ENCODE measurements at places on chromosomes 11 and 22. TPM values are rescaled to one million over a fixed set of nuclear protein-coding genes. Genes with fewer than 3 reads are reported as not detected.

DNA sequence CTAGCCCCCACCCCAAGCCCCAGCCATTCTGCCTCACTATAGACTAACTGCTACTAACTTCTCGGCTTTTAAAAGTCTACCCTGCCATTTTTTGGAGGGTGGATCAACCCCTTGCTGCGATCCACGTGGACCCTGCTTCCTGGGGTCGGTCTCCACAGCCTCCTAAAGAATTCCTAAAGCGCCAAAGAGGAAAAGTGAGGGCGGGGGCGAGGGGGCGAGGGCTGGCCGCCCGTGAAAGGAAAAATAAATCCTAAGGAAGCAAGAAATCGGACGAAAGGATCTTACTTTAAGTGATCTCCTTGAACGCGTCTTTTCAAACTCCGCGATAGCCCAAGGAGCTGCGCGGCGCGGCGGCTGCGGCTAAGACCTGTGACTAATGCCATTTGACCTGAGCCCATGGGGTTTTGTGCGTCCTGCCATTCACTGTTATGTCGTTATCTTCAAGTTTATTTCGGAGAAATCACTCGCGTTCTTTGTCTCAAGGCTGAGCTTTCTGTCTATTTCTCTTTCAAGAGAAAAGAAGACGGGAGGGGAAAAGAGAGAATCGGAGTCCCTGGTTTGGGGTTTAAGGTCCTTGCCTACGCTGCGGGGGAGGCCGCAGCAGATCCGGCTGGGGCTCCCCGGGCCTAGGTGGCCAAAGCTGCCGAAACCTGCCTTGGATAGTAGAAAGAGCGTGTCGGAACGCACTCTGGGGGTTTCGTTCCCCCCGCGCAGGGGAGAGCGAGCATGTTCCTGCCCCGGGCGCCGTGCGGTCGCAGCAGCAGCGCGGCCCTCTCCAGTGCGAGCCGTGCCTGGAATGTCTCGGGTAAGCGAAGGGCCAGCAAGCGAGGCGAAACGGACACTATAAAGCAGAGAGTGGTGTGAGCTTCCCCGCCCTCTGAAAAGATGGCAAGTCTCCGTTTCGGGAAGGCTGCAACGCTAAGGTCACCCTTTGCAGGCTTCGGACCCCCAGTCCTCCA, 2.8 kb upstream of the DBX1 start:
- DNase-seq: no peak

DNA sequence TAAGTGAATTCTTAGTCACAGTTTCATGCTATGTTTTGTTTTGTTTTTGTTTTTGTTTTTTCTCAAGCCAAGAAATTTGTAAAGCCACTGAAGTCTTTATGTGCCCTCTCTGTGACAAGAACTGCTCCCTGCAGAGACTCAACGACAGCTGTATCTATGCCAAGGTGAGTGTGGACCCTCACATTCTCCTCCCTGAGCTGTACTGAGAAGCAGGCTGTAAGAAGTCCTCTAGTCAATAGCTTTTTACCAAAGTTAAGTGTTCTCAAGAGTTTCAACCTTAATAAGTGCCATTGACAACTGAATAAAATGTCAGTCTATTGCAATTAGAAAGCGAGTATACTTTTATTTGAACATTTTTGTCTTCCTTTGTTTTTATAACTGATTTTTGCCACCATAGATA, 18.9 kb downstream of the MUC15 start:
- DNase-seq: no peak

DNA sequence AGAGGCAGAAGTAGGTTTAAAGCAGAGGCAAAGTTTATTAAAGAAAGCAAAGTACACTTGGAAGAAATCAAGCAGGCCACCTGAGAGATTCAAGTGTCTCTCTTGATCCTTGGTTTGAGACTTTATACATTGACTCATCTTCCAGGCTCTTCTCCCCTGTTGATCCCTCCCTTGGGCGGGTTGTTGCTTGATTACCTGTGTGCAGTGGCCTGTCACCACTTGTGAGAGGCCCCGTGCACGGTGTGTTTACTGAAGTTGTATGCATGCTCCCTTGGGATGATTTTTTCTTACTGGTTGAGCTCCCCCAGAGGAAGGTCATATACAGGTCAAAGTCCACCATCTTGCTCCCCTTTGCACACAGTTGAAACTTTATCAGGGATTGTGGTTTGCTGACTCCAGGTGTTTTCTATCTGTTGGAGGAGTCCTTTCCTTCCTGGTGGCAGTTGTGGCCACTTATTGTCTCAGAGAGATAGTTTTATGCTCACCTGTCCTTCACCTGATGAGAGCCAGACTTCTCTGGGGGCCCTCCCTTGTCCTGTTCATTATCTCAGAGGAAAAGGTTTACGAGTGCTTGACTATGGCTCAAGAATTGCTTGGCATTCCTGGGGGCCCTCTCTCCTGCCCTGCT, 16.3 kb upstream of the RBMXL2 start:
- no peak for DNase-seq

Gene RASSF10
- not detected for polyA plus RNA-seq

Gene IGSF9B
- 0.05 TPM for polyA plus RNA-seq

Gene TTC28
- 5.6 TPM for polyA plus RNA-seq

GRCh38 chr11:73969991-73970800, 12.4 kb downstream of the UCP2 start:
- DNase-seq: no peak

DNA sequence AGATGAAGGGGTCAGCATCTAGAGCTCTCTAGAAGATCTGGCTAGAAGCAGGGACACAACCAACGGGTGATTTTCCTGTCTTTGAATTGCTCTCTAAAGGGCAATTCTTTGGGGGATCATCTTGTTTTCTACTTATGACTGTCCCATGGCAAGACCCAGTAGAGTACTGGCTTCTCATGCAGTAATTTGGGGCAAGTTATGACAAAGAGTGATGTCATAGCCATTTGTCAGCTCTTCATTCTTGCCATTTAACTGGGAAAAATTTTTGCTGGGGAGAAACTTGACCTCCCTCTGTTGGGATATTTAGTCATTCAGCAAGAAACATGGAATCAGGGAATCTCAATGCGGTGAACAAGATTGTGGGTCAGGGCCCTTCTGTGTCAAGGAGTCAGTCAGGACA, 80.4 kb downstream of the SLC1A2 start:
- no peak for DNase-seq

GRCh38 chr22:29319072-29319471, 3.6 kb upstream of the RASL10A start:
- no peak for DNase-seq

GRCh38 chr11:126113515-126113957, 50.9 kb upstream of the CDON start:
- peak; percentile 95 for DNase-seq

- no peak for DNase-seq
Observed at GRCh38 chr22:41243361-41243760, 2.6 kb upstream of the CHADL start.

Gene MPZL2
- polyA plus RNA-seq: not detected

Gene PHRF1
- 6.8 TPM for polyA plus RNA-seq

DNA sequence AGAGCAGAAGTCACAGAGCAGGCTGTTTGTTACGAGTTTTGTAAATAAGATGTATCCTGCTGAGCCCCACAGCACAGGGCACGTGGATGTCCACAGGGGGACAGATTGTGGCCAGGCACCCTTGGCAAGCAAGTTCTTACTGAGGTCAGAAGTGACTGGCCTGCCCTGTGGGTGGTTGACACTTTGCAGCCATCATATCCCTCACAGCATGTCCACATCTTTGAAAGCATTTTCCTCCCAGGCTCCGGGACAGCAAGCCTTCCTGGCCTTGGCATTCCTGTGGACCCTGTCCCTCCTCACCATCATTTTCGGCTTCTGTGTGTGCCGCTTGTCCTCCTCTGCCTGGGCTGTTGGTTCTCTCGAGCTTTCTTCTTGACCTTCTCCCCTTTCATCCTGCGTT, 189.5 kb downstream of the TBC1D22A start:
- no peak for DNase-seq

GRCh38 chr11:121310908-121311307, 18.3 kb downstream of the SC5D start:
- no peak for DNase-seq

Gene RAB39A
- not detected for polyA plus RNA-seq

Gene RBFOX2
- 221 TPM for polyA plus RNA-seq

DNA sequence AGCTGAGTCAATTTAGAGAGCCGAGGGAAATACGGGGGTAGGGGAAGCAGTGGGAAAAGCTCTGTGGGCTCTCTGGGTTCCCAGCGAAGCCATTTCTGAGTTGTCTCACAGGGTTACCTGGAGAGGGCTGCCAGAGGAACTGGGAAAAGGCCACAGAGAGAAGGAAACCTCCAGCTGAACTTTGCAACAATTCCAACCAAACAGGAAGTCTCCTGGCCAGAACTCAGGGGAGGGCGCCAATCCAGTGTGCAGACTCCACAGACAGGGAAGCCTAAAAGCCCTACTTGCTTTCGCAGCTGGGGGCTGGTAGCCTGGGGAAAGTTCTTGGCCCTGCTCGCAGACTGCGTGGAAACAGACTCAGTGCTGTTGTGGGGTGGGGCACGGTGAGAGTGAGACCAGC, 23.1 kb upstream of the GNAZ start:
- no peak for DNase-seq

DNA sequence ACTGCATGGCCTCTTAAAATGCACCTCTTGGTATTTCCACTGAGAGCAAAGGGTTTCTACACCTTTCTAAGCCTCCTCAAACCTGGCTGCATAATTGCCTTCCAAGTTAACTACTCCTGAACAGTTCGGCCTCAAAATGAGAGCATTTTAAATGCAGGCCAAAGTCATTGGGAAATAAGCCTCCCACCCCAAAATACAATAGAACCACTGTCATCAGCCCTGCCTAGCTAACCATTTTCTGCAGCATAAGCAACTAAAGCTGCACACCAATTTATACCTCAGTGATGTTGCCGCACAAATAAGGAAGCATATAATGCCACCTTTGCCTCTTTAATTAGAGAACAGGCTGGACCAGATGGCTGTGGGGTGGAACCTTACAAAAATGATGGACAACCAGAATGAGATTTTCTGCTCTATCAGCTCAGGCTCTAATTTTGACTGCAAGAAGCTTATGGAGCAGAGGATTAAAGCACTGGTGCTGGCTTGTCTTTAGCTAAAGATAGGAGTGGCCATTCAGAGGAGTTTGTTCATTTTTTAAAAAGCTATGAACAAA, 4.3 kb downstream of the TOB2 start:
- DNase-seq: no peak

- DNase-seq: no peak
Observed at GRCh38 chr22:36196254-36197064, 5.2 kb downstream of the APOL4 start.

Gene IPO7
- polyA plus RNA-seq: 76.9 TPM

GRCh38 chr22:17349172-17349571, 20.1 kb upstream of the CECR2 start:
- no peak for DNase-seq

Gene TMEM45B
- not detected for polyA plus RNA-seq

DNA sequence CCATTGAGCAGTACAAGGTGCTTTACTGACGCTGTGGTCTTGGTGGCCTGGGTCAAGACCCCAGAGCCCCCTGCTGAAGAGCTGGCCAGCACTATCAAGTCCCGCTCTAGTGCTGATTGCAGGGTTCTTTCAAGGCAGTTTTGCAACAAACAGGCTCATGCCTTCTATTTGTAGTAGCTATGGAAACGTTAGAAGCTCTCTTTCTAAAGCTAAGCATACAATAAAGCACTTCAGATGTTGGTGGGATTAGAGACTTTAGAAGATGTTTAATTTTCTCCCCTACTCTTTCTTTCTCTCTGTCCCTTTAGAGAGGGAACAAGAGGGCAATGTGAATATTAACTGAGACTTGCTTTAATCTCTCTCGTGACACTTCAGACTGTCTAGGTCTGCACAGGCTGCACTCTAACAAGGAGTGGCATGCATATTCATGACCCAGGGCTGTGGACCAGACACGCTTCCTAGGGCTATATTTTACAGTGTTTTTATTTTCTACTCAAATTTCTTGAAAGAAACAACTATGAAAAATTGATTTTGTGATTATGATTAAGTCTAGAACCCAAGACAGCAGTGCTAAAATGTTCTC, 138.6 kb downstream of the WNT7B start:
- no peak for DNase-seq

Gene DEUP1
- polyA plus RNA-seq: not detected

Gene SHISAL1
- polyA plus RNA-seq: 0.28 TPM

GRCh38 chr11:120335556-120335907, 681 bp upstream of the ARHGEF12 start:
- no peak for DNase-seq

DNA sequence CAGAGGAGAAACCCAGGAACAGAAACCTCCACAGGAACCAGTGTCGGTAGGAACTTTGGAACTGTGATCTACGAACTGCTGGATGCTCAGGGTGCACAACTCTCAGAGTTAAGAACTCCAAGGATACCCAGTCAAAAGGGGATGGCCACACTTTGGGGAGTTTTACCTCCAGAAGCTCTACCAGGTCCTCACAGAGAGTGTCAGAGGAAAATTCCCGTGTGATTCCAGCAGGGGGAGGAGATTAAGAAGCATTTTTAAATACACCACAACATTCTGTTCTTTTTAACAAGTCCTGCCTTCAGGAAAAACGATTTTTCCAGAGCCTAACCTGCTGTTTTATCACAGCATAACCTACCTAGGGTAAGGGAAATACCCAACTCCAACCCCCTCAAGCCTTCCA, 104.0 kb downstream of the SOX6 start:
- no peak for DNase-seq

Gene CPT1A
- polyA plus RNA-seq: 24.2 TPM

- DNase-seq: no peak
Observed at GRCh38 chr11:33774736-33775466, 581 bp upstream of the FBXO3 start.

DNA sequence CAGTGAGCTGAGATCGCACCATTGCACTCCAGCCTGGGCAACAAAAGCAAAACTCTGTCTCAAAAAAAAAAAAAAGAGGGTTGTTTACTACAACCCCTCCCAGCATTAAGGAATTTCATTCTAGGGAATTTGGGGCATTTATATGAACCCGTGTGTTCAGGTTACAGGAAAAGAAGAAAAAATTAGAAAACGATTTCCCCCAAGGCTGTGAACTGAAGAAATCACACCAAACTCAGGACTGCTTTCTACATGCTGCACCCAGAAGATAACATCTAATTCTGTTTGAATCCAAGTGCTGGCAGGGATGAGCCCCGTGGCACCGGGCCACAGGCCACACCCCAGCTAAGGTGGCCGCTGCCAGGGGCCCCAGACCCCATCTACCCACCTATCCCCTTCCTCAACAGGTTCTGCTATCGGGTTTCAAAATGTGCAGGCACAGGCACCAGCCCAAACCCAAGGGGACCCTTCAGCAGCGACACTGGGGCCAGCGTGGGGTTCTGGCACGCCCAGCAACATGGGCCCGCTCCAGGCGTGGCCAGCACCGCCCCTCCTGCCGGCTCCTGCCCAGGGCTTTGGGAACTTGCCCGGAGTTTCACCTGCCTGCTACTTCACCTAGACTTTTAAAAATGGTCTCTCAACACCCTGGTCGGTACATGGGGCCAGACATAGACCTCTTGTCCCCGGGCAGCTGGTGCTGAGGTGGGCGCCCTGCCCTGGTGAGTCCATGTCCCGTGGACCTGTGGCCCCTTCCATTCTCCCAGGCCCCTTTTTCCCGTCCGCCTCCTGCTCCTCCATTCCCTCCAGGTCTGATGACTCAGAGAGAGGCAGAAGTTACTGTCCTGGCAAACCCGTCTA, 11.8 kb downstream of the CELSR1 start:
- no peak for DNase-seq

Gene CHADL
- 0.70 TPM for polyA plus RNA-seq

Gene TSGA10IP
- not detected for polyA plus RNA-seq

- no peak for DNase-seq
Observed at GRCh38 chr22:44711241-44711560, 9.2 kb downstream of the PRR5 start.
